Effector CD8-positive, alpha-beta T cell (primary cell): ENCODE measurements at places on chromosomes 13 and 19.

- no peak for DNase-seq
These were observed 2.8 kb downstream of the SEMA6B start for GRCh38 chr19:4556597-4557127.

- no peak for DNase-seq
These were observed 3.3 kb upstream of the NUDT19 start for GRCh38 chr19:32688311-32688710.

GRCh38 chr13:34420702-34421346 is 521.2 kb upstream of the NBEA start:
- no peak for DNase-seq

DNA sequence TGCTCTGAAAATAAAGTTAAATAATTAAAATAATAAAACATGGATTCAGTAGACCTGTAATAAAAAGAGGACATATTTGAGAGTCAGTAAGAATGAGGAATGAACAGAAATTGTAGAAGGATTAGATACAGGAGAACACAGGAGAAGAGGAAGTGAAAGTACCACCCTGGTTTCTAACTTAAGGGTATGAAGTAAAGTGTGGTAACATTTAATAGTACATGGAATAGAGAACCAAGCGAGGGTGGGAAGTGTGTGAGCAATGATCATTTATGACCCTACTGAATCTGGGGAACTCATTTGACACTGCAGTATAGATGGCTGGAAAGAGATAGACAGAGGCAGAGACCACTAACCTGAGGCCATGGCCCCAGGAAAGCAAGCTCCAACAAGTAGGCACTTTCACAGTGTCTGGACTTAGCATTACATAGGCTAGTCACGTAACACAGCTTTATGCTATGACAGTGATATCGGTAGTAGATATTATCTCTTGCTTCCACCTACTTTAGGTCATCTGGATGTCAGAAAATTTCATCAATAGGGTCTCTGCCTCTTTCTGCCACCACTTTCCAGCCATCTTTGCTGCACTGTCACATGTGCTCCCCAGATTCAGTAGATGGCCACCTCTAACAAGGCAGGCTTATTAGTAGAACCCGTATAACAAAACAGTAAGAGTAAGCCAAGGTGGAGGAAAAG is 633.9 kb upstream of the MIR17HG start:
- no peak for DNase-seq

DNA sequence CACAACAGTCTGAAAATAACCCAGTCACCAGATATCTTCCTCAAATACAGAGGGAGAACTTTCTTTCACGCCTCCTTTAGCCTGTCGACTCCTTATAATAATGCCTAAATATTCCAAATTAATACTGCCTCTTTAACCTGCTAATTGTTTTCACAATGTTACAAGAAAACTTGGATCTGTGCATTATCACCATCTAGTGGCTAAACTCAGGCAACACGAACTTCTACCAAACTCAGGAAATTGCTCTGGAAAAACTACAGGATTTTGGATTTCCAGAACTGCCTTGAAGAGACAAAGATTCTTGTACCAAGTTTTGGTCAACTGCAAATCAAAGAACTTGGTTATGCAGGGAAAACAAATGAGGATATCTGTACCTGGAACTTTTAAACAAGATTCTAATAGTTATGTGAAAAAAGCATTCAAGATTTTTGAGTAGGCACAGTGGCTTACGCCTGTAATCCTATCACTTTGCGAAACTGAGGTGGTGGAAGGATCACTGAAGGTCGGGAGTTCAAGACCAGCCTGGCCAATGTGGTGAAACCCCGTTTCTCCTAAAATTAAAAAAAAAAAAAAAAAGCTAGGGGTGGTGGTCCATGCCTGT is 10.8 kb downstream of the CLN5 start:
- DNase-seq: no peak

- no peak for DNase-seq
These were observed 24.4 kb upstream of the LDLR start for GRCh38 chr19:11064831-11065303.

DNA sequence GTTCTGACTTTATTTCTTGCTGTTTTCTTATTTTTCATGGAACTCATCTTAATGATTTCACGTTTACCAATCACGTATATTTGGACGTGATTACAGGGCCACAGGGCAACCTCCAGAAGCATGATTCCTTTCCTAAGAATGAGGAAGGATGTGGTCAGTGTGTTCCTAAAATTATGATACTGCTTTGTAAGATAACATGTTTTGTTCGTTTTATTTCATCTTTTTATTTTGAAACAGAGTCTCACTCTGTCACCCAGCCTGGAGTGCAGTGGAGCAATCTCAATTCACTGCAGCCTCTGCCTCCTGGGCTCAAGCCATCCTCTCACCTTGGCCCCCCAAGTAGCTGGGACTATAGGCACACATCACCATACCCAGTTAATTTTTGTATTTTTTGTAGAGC is 24.8 kb upstream of the LAIR1 start:
- no peak for DNase-seq

DNA sequence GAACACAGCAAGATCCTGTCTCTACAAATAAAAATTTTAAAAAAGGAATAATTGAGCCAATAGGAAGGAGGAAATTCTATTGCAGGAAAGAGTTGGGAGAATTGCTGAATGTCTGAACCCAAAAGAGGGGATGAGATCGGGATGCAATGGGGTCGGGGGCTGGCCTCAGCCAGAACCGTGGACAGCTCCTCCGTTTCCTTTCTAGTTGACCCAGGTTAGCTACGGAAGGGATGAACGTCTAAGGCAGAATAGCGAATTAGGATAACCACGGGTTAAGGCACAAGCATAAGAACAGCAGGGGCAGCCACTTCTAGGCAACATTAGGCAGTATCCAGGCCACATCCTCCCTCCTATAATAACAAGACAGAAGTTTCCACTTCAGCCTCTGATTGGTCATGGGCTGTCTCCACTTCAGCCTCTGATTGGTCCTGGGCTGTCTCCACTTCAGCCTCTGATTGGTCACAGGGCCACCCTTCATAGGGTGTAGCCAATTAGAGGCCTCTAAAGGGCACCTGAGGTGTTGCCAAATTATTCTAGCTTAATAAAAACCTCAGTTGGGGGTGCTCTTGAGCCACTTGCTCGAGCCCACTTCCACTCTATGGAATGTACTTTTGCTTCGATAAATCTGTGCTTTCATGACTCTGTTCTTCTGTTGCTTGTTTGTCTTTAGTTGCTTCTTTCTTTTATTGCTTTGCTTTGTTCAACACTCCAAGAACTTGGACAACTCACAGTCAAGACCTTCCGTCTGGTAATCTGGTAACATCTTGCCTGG is 24.9 kb upstream of the TPM4 start:
- DNase-seq: peak; percentile 34

DNA sequence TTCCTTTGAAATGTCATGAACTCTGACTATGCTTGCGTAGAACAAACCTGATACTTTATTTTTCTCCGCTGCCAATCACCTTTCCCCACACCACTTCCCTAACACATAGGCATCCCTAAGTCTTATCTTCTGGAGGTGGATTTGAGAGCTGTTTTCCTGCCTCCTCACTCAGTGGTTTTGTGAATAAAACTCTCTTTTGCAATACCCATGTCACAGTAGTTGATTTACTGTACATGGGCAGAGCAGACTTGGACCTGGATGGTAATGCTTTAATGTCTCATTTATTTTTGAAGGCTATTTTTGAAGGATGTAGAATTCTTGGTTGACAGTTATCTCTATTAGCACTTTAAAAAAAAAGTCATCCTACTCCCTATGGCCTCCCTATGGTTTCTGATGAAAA is 881.8 kb downstream of the SLITRK5 start:
- no peak for DNase-seq

- DNase-seq: no peak
These were observed 9.4 kb downstream of the AP1M1 start for GRCh38 chr19:16207063-16207462.

- DNase-seq: no peak
These were observed 406.3 kb downstream of the GPC5 start for GRCh38 chr13:91804724-91805123.

DNA sequence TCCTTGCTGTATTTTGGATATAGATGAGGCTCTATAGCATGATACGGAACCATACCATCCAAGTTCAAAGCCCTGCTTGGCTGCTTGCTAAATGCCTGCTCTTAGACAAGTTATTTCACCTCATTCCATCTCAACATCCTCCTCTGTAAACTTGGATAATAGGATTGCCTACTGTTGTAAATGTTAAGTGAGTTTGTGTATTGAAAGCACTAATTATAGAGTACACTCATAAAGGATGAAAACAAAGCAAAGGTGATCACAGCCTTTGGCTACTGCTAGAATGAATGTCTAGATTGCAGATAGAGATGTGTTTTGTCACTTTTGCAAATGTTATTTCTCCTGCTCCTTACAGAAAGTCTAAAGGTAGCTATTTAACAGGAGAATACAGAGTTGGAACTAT is 34.3 kb upstream of the STARD13 start:
- DNase-seq: no peak

DNA sequence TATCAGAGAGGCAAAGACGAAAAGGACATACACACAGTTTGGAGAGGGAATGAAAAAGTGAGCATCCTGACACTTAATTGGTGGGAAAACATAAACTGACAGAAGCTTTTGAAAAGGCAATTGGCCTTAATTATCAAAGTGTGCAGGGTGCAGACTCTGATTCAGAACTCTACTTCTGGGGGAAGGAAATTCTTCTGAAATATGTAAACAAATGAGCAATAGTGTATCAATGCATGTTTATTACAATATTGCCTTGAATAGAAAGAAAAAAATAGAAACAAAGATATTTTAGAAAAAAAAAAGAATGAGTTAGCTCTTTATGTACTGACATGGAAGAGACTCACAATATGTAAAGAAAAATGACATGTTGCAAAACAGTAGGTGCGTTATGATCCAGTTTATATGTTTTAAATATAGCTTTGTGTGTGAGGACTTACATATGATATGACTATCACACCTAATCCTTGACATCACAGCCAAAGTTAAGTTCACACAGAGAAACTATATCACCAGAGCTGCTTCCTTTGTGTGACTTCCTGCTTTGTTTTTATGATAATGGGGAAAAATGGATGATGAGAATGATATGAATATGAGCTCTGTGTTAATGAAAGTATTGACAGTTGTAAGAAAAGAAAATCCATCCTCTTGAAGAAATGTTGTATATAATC is 182.4 kb downstream of the KCTD12 start:
- DNase-seq: no peak

DNA sequence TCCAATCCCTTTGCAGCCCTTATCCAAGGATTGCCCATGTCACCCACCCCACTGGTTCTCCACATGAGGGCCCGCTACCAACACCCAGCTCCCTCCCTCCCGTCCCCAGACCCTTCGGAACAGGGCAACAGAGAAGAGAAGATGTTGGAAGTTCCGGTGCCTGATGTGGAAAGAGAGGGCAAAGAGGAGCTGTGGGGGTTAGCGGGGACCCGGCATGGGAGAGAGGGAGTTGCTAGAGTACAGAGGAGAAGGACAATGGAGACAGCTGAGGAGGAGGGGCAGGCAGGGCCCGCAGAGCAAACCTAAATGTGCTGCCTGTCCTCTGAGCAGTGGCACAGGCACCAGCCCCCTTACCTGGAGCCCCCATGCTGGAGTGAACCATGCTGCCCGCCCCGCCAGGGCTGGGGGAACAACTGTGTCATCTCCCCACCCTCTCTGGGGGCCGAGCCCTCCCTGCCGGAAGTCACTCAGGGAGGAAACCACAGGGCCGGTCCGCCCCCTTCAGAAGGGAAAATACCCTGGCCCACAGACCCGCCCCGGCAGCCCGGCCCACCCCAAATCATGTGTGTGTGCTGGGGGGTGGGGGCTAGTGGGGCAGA is at the start of gene POU2F2:
TSS of gene POU2F2 (minus strand) at position 417 of the 599 bp plus-strand sequence. CDS start at position 382, 35 bp downstream.
- peak; percentile 82 for DNase-seq

GRCh38 chr19:695352-695949 is at the start of gene PRSS57:
Gene PRSS57, minus strand, starts transcription at chr19:695452. Its CDS starts 22 bp downstream, at chr19:695430.
- DNase-seq: no peak

GRCh38 chr19:18416778-18417249 is 2.4 kb upstream of the SSBP4 start:
- peak; percentile 26 for DNase-seq

GRCh38 chr19:46202872-46203860 is 26.4 kb upstream of the IGFL1 start:
- DNase-seq: no peak

- no peak for DNase-seq
These were observed 24.7 kb upstream of the GPR183 start for GRCh38 chr13:99331881-99332293.

DNA sequence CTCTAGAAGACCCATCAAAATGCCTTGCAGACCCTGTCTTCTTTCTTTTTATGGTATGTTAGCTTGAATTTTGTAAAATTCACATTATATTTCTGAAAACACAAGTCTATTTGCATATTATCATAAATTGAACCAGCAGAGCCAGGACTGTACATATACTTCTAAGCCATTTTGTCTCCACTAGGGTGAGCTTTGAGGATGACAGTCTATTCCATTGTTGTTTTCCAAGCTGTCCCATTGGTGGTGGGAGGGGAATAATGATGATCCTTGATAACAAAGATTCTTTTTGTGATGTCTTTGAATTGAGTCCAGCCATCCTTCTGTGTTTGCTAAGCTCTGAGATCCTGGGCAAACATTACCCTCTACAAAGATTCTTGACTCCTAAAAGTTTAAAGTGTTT is 359.3 kb upstream of the PCDH20 start:
- DNase-seq: no peak

GRCh38 chr13:96294930-96295881 is 205.3 kb downstream of the HS6ST3 start:
- DNase-seq: no peak

DNA sequence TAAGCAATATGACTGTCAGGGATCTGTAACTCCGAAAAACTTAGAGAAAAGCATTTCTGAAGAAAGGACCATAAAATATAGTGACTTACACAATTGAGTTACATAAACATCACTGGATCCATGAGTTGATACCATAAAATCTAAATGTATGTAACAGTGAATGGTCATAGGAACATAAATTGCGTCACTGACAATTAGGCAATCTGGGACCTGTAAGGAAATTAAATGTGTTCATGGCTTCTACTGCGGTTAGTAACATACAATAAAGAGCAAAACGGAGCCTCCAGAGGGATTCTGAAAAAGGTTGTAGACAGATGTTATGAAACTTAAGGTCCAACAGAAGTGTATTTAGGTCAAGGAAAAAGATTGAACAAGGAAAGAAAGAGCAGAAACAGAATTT is 27.1 kb downstream of the POU4F1 start:
- no peak for DNase-seq

- DNase-seq: no peak
These were observed 418.1 kb downstream of the TSHZ3 start for GRCh38 chr19:30930941-30931706.
